Substantia nigra (tissue), 51 donors: ENCODE measurements at places on chromosomes 11 and 22.

DNA sequence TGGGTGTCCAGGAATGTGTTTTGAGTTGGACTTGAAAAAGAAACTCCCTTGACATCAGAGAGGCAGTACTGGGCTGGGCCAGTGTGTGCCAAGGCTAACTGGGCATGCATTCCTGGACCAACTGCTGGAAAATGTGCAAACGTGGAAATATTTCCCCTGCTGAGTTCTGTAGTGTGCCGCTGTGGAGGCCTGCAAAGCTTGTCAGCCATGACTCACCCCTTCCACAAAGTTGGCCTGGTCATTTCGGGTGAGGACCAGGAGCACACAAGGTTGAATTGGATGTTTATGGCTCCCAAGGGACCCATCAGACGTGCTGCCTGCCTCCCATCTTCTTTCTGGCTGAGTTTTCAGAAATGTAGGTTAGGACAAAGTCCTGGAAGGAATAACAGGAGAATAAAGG, 513.1 kb downstream of the MIAT start:
- no peak for DNase-seq

DNA sequence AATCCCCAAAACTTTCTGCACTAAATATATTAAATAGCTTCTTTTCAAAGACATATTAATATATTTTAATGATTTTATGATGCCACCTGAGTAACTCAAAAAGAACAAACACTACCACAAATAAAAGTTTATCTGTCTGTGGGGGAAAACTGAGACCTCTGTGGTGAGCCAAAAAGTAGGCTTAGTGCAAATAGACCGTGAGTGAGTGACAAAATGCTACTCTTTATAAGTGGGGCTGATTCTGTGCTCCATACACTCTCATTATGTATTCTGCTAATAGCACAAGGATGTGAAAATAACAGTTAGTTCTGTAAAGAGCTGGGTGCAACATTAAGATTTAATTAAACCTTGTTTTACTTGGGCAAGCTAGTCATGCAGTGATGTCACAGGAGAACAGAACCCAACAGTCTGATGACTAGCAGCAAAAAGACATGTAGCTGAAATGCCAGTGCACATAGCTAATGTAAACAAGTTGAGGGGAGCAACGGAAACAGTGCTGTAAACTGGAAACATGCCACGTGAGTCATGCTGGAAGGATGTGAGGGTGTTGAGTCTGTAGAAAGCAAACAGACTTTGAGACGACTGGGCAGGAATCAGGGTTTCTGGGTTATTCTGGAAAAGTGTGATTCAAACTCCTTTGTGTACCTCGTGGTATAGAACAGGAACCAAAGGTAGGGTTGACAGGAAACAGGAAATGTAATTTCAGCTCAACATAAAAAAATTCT, 1130.4 kb downstream of the LRRC4C start:
- DNase-seq: no peak

DNA sequence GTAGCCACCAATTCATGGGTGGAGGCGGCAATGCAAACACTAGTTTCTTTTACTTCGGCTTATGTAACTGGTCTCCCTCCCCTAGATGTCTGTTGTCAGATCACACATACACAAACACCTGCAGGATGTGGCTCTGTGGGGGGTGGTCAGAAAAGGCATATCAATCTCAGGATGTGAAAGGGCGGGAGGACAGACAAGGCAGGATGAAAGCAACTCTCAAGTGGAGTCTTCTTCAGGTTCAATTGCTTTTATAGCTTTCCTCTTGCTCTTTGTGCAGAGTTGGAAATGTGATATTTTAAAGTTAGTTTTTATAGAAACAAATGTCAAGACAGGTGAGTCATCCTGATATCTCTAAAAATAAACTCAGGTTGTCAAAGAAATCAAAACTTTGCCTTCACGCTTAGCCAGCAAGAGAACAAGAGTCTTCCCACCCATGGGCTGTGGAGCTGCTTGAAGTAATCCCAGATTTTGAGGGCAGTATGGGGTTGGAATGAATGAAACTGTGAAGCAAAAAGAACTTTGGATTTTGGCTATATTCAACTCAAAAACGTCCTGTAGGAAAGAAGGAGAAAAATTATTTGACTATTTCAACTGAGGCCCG, 423.4 kb downstream of the GUCY1A2 start:
- no peak for DNase-seq

DNA sequence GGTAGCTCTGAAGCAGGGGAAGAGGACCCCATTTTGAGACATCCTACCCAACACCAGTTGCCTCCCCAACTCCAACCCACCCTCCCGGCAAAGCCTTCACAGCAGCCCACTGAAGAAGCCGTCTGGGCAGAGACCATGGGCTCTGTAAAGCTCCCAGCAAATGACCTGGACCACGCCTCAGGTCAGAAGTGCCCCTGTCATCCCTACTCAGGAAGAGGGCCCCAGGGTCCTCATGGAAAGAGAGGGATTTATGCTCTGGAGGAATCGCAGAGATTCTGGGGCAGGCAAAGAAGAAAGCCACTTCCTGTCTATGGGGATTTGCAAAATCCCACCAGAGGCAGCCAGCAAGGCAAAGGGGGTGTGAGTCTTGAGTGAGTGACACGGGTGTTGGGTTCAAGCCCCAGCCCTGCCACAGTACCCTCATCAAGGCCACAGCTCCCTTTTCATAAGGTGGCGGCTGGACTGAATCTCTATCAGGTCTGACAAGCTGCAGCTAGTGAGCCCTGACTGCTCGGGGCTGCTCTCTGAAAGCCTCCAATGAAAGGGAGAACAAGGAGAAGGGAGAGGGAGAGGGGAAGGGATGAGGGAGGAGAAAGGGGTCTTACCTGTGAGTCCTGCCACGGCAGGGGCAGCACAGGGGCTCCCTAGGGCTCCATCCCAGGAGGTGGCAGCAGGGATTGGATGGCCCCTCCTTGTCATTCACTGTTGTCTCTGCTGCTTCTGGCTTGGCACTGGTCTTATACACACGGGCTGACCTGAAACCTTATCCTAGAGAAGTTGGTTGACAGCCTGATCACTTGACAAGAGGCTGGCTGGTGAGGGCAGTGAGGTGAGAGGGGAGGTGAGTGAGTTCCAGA, at the start of gene UCP3:
UCP3 (minus strand) TSS at position 713 of the 857 bp plus-strand sequence. CDS start 2,043 bp downstream, outside the sequence.
- no peak for DNase-seq

- no peak for DNase-seq
These were observed 177.1 kb upstream of the RAG2 start for GRCh38 chr11:36775130-36775529.

DNA sequence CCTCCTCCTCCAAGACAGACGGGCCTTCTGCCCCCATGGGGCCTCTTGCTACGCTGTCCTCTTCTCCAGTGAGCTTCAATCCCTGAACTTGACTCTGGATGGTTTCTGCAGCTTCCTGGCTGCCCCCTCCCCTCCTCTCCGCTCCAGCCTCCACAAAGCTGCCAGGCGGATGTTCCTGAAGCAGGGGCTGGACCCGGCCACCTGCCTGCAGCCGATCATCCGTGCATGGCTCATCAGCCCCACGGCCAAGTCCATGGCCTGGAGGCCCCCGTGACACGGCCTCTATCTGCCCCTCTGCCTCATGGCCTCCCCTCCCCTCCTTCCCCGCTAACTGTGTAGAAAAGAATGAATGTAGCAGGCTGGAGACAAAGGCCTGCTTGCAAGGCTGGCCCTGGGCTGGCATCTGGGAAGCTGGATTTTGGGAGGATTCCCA, 6.8 kb upstream of the SUN2 start:
- peak; percentile 20 for DNase-seq
